H1 (cell line): ENCODE measurements at places on chromosomes 1 and 21. TPM values are rescaled to one million over a fixed set of nuclear protein-coding genes. Genes with fewer than 3 reads are reported as not detected.

Gene SPRR3
- total RNA-seq = not detected in 2 replicates

Gene VAMP3
- 36.7 and 41.2 TPM in 2 replicates for total RNA-seq

Gene CCDC30
- total RNA-seq = 0.98 and 1.8 TPM in 2 replicates

Gene ATP6V1G3
- total RNA-seq = not detected in 2 replicates

GRCh38 chr21:31671146-31671716 is 11.7 kb downstream of the SOD1 start:
- DNase-seq = no peak

GRCh38 chr21:42037943-42038342 is 27.8 kb upstream of the ZBTB21 start:
- DNase-seq = no peak

- DNase-seq = no peak
Observed at GRCh38 chr1:155961937-155962336, 16.4 kb downstream of the ARHGEF2 start.

- no peak for DNase-seq
Observed at GRCh38 chr21:15141261-15141970, 76.6 kb upstream of the NRIP1 start.

DNA sequence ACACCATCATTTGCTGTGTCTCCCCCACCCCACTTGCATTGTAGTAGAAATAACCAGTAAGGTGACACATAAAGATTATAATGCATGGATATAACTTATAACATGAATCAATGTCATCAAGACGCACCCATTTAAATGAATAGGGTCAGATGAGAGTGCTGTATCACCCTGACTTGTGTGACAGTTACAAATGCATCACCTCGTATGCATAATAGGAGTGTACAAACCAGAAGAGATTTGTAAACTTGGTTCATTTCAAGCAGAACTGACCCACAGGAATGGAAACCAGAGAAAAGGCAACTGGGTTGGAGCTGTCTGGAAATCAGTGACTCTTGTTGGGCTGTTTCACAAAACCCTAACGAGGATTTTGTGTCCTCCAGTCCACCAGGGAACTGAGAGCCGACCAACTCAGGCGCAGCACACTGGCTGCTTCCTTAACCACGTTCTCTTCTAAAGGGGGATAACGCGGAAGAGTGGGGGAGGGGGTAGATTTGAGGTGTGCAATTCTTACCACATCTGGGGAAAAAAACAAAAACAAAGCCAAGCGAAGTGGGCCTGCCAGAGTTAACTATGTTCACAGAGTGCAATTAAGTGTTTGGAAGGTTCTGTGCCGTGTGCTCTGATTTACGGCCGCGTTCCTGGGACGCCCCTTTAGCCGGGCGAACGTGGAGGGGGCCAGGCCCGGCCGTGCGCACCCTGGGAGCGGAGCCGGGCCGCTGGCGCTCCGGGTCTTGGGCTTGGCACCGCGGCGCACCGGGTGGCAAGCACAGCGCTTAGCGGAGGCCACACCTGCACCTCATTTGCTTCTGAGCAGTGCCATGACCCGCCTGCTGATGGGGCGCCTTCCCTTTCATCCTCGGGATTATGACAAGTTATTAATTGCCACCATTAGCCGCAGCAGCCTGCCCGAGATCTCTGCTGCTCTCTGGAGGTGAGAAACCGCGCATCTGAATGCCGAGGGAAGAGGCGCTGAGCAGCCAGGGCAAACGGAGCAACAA is 248.8 kb upstream of the FOXD3 start:
- DNase-seq = no peak

DNA sequence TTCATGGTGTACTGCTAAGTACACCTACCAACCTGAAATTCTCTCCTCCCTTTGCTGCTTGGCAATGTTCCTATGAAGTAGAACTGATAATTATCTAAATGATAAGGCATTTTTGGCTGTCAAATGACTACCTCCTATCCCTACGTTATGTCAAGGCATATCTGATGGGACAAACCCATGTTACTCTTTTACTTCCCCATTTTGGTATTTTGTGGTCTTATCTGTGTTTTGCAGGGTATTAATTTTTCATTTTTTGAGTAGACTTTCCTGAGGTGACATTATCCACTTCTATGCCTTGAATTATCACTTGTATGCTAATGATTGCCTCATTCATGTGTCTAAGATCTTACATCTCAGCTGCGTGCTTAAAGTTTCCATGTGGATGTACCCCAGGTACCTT is 499.6 kb upstream of the B3GALT2 start:
- DNase-seq = no peak

DNA sequence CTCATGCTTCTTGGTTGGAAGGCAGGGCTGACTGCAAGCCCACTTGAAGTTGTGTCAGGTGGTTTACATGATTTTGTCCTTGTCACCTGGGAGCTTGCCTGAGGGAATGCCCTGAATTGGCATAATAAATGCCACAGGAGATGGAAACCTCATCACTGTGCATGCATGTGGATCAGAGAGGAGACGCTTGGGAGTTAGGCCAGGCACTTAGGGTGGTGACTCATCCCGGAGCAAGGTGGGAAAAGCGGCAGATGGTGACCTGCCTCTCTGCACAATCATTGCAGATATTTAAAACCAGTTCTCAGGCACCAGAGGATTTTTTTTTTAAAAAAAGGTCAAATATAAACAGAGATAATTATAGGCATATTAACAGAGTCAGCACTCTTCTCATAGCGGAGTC is 202.2 kb upstream of the KIAA0040 start:
- no peak for DNase-seq

GRCh38 chr21:45366931-45367401 is 38.0 kb upstream of the COL18A1 start:
- DNase-seq = no peak

DNA sequence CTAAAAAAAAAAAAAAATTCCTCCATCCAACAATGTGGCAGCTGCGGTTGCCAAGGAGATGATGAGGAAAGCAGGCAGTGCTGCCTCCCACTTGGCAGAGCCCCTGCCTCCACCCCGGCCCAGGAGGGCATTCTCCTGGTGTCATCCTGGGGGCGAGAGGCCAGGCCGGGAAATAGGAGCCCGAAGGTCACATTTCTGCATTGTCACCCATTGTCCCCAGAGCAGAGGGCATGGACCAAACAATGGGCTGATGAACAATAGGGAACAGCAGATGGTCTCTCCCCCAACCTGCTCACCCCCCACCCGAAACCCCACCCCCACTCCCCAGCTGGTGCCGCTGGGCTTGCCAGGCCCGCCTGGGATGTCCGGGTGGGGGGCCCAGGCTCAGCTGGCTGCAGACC is 37.3 kb downstream of the CAMK2N1 start:
- DNase-seq = no peak

- no peak for DNase-seq
Observed at GRCh38 chr21:41373253-41373652, 11.4 kb downstream of the MX2 start.
